Testis (tissue), 5 donors: ENCODE measurements at places on chromosomes 5 and 9. TPM values are rescaled to one million over a fixed set of nuclear protein-coding genes. Genes with fewer than 3 reads are reported as not detected.

The TOMM5 gene
- polyA plus RNA-seq = 126 TPM

The GRXCR2 gene
- 0.99 TPM for polyA plus RNA-seq

The PCDHB3 gene
- 1.6 TPM for polyA plus RNA-seq

The SOX30 gene
- 197 TPM for polyA plus RNA-seq

The PDLIM4 gene
- polyA plus RNA-seq = 20.5 TPM

The SLC46A2 gene
- polyA plus RNA-seq = 1.9 TPM

The TAS2R1 gene
- 1.1 TPM for polyA plus RNA-seq

DNA sequence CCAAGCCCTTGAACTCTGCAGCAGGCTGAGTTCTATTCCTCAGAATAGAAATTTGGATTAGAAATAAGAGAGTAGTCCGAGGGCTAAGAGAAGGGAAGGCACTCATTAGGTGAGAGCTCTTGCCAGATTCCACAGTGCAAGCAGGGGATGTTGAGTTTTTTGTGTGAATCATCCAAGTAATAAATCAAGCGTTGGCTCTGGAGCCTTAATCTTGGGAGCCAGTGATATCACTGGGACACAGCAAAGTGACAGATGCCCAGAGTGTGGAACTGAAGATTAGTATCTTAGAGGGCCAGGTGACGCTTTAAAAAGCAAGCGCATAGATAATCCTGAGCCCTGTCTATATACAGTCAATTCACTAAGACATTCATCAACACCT is 60.3 kb downstream of the FOXD1 start:
- no peak for DNase-seq

DNA sequence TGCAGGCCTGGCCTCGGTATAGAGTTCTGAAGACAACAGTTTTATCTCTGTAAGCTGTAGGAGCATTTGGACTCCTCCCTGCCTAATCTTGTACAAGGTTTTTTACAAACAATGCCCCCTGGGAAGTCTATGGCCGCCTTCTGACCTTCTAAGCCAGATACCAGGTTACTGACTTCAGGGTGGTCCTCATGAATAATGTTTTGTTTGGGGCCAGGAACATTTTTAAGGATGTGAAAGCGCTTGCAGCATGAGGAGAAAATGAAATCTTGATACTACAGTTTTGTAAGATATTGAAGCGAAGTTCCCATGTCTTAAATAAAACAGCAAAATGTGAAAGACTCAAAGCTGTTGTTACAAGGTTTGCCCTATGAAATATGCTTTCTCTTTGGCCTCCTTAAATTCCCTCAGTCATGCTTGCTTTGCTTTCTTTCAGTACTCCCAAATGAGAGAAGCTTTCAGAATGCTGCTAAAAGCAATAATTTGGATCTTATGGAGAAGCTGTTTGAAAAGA is 5.2 kb downstream of the ANKDD1B start:
- peak; percentile 19 for DNase-seq

GRCh38 chr9:134743853-134744252 is 102.2 kb downstream of the COL5A1 start:
- DNase-seq = no peak

DNA sequence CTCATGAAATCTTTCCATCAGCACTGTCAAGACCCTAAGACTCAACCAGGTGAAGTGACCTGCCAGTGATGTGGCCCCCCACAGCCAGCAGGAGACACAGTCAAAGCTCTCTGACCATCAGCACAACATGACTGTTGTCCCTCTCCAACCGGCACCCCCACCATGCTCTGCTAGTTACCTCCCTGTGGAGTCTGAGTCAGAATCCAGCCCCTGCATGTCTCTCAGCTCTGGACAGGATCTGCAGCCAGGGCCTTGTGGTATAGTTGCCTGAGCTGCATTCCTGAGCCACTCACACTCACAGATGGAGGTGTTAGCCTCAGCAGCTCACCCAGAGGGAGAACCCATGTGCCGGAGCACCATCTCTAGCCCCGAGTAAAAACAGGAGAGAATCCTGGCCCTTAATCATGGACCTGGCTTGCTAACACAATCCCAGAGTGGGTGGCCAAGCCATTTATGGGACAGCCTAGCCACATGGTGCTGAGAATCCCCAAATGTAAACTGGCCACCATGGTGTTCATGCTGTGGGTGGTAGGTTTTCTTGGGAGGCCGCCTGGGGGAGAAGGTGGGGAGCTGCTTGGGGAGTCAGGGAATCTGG is 237.8 kb downstream of the PAPPA start:
- DNase-seq = no peak

- no peak for DNase-seq
These were observed 5.8 kb upstream of the KLHL3 start for GRCh38 chr5:137741718-137742117.

GRCh38 chr9:111039231-111039906 is 1.1 kb upstream of the LPAR1 start:
- DNase-seq = peak; percentile 21
